ENCODE measurements at places on chromosomes 7 and 10. TPM values are rescaled to one million over a fixed set of nuclear protein-coding genes. Genes with fewer than 3 reads are reported as not detected.

RNF133 gene
- not detected for polyA plus RNA-seq

TYW1 gene
- polyA plus RNA-seq, result 7.4 TPM

PON1 gene
- polyA plus RNA-seq, result not detected

EN2 gene
- 0.03 TPM for polyA plus RNA-seq

IKZF5 gene
- polyA plus RNA-seq, result 11.7 TPM

SPOCK2 gene
- polyA plus RNA-seq, result 23.6 TPM

GRM3 gene
- not detected for polyA plus RNA-seq

MAT1A gene
- polyA plus RNA-seq, result not detected

PRR15 gene
- polyA plus RNA-seq, result 0.06 TPM

ZNHIT1 gene
- polyA plus RNA-seq, result 127 TPM

HABP2 gene
- polyA plus RNA-seq, result not detected

NUTM2D gene
- polyA plus RNA-seq, result 8.1 TPM

ACSM6 gene
- not detected for polyA plus RNA-seq

NCF1 gene
- polyA plus RNA-seq, result 142 TPM

SFXN4 gene
- 58.2 TPM for polyA plus RNA-seq

CALML3 gene
- polyA plus RNA-seq, result 0.10 TPM

PRSS1 gene
- polyA plus RNA-seq, result 0.88 TPM

RGR gene
- not detected for polyA plus RNA-seq

PRSS37 gene
- polyA plus RNA-seq, result not detected

ALOX5 gene
- 69.3 TPM for polyA plus RNA-seq

EIF5AL1 gene
- 0.64 TPM for polyA plus RNA-seq

IDI2 gene
- polyA plus RNA-seq, result 0.06 TPM

SPDYE2B gene
- polyA plus RNA-seq, result not detected

ANKRD30A gene
- not detected for polyA plus RNA-seq

DNAJC30 gene
- 10.3 TPM for polyA plus RNA-seq

WIPF3 gene
- 0.57 TPM for polyA plus RNA-seq

TMEM120A gene
- polyA plus RNA-seq, result 66.2 TPM

UCMA gene
- polyA plus RNA-seq, result not detected

PCLO gene
- polyA plus RNA-seq, result 0.05 TPM

TAC1 gene
- 13.3 TPM for polyA plus RNA-seq

PAX4 gene
- polyA plus RNA-seq, result not detected

KCP gene
- polyA plus RNA-seq, result 2.1 TPM

RBP4 gene
- 0.23 TPM for polyA plus RNA-seq

TRIL gene
- polyA plus RNA-seq, result 0.96 TPM

TMEM270 gene
- polyA plus RNA-seq, result not detected

GNGT1 gene
- polyA plus RNA-seq, result not detected

NEUROD6 gene
- polyA plus RNA-seq, result not detected

TCAF2 gene
- 1.3 TPM for polyA plus RNA-seq

CFAP46 gene
- 0.08 TPM for polyA plus RNA-seq

C10orf90 gene
- polyA plus RNA-seq, result 0.05 TPM

TMEM236 gene
- 0.22 TPM for polyA plus RNA-seq

EMX2 gene
- polyA plus RNA-seq, result 0.06 TPM

ST8SIA6 gene
- polyA plus RNA-seq, result not detected

PDE1C gene
- 0.67 TPM for polyA plus RNA-seq

TET1 gene
- polyA plus RNA-seq, result 0.15 TPM

ATP6V0A4 gene
- not detected for polyA plus RNA-seq

AKR1E2 gene
- 0.58 TPM for polyA plus RNA-seq

CYP3A4 gene
- not detected for polyA plus RNA-seq

COL17A1 gene
- 0.50 TPM for polyA plus RNA-seq
